Heart left ventricle (tissue), 16 donors: ENCODE measurements at places on chromosomes 2 and 18. TPM values are rescaled to one million over a fixed set of nuclear protein-coding genes. Genes with fewer than 3 reads are reported as not detected.

DNA sequence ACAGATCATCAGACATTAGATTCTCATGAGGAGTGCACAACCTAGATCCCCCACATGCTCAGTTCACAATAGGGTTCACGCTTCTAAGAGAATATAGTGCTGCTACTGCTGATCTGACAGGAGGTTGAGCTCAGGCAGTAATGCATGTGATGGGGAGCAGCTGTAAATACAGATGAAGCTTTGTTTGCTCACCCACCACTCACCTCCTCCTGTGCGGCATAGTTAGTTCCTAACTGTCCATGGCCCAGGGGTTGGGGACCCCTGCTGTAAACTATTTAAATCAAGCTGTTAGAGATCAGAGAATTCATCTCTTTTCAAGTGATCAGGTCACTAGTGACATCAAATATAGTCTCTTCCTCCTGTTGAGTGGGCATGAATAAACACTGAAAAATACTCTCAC lies 88.8 kb upstream of the ACVR2A start:
- no peak for DNase-seq

GRCh38 chr2:177245010-177245422 lies 19.5 kb downstream of the NFE2L2 start:
- DNase-seq, result no peak

CROCC2 gene
- total RNA-seq, result not detected

RALBP1 gene
- 52.7 TPM for total RNA-seq
